Activated T-cell treated with anti-CD3 and anti-CD28 coated beads for 1 hour (primary cell): ENCODE measurements at places on chromosomes 6 and 20.

DNA sequence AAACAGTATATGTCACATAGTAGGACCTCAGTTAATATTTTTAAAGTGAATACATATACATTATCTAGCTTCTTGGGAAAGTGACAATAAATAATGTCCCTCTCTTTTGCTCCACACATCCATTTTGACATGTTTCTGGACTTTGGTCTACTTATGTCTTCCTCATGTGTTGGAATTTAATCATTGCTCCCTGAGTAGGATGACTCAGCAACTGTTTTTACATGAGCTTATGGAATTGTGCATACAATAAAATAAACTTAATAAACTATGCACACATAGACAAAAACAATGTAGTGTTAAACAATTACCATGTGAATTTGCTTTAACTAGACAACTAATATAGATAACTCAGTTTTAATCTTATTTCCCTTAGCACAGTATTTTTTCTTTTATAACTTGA lies 503.8 kb downstream of the TFAP2B start:
- no peak for DNase-seq

DNA sequence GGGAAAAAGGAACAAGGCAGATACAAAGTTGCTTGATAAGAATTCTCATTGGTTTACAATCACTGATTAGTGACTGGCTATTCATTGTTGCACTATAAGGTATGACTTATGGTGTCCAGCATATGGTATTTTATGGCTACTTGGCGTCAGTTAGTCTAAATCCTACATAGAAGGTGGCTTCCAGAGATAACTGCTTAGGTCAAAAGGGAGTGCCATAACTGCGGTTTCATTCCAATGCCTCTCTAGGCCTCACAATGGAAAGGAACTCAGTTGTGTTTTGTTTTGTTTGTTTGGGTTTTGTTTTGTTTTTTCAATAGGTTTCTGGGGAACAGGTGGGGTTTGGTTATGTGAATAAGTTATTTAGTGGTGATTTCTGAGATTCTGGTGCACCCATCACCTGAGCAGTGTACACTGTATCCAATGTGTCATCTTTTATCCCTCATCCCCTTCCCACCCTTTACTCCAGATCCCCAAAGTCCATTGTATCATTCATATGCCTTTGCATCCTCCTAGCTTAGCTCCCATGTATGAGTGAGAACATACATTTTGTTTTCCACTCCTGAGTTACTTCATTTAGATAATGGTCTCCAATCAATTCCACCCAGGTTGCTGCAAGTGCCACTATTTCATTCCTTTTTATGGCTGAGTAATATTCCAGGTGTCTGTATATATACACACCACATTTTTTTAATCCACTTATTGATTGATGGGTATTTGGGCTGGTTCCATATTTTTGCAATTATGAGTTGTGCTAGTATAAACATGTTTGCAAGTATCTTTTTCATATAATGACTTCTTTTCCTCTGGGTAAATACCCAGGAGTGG lies 7.0 kb downstream of the GOPC start:
- DNase-seq = no peak

DNA sequence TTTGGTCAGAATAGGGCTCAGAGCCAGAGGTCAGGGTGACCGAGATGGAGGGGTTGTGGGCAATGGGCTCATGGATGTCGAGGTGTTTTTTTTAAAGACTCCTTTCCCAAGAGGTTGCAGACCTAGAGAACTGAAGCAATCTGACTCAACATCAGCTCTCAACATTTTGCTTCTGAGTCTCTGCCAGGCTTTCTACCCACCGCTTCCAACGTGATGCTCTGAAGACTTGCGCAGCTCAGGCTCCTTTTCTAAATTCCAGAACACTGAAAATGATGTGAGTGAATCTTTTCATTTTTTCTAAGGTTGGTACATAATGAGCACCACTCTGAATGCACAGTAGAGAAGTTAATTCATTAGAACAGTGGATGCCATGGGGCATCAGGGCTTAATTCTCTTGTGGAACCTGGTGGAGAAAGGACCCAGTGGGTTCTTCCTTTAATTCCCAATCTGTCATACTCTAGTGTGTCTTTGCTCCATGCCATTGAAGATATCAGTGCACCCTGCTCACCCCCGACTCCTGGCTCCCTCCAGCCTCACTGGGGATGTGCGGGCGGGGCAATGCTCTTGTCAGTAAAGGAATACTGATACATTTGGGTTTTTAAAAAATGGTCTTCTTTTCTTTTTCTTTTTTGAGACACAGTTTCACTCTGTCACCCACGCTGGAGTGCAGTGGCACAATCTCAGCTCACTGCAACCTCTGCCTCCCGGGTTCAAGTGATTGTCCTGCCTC lies 17.0 kb upstream of the KIF13A start:
- no peak for DNase-seq

DNA sequence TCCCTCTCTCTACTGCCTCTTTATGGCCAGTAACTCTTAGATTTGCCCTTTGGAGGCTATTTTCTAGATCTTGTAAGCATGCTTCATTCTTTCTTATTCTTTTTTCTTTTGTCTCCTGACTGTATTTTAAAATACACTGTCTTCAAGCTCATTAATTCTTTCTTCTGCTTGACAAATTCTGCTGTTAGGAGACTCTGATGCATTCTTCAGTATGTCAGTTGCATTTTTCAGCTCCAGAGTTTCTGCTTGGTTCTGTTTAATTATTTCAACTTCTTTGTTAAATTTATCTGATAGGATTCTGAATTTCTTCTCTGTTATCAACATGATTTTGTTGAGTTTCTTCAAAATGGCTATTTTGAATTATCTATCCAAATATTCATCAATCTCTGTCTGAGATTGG lies 25.0 kb upstream of the SDCBP2 start:
- DNase-seq = no peak

GRCh38 chr6:142954844-142955243 lies 9.9 kb upstream of the HIVEP2 start:
- no peak for DNase-seq

GRCh38 chr6:55886185-55886836 lies 10.9 kb upstream of the BMP5 start:
- no peak for DNase-seq

DNA sequence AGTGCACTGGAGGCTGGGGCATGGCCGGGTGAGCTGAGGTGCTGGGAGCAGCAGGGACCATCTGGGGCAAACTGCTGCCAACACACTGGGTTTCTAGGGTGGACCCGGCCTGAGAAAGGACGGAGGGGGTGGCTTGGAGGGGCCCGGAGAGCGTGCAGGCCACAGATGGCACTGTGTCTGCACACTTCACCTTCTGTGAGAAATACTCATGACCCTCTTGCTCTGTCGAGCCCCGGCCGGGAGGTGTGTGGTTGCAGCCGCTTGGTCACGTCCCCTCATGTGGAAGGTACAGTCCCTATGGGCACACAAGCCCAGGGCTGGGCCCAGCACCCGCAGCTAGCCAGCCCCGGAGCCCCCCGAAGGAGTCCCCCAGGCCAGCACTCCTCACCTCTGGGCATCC lies 59.7 kb downstream of the RBM38 start:
- DNase-seq = no peak

DNA sequence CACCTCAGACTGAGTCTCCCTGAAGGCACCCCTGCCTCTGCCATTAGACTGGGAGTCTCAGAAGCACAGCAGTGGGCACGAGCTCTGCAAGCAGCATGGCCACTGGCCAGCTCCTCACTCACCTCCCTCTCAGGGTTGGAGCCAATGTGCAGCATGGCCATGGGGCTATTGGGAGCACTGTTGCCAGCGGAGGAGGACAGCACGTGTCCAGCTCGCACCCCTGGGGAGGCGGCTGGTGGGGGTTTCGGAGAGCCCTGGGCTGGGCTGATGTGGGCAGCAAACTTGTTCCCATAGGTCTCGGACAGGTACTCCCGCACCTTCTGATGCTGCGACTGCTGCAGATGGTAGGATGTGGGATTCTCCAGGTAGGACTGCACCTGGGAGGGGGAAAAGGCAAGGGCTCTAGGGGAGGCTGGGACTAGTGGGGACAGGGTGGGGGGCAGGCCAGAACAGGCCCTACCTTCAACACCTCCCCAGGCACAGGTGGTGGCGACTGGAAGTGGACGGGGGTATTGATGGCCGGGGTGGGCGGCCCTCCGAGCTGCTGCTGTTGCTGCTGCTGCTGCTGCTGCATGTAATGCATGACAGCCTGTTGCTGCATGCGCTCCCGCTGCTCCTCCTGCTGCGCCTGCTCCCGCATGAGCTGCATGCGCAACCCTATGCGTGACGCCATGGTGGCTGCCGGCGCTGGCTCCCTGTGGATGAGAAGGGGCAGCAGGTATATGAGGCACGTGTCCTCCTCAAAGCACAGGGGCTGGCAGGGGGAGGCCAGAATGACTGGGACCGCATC lies 44.7 kb downstream of the TFEB start:
- no peak for DNase-seq

GRCh38 chr20:1820138-1821079 lies 74.8 kb upstream of the SIRPA start:
- DNase-seq = no peak

- no peak for DNase-seq
Observed at GRCh38 chr20:56595746-56596475, 33.2 kb upstream of the TFAP2C start.

DNA sequence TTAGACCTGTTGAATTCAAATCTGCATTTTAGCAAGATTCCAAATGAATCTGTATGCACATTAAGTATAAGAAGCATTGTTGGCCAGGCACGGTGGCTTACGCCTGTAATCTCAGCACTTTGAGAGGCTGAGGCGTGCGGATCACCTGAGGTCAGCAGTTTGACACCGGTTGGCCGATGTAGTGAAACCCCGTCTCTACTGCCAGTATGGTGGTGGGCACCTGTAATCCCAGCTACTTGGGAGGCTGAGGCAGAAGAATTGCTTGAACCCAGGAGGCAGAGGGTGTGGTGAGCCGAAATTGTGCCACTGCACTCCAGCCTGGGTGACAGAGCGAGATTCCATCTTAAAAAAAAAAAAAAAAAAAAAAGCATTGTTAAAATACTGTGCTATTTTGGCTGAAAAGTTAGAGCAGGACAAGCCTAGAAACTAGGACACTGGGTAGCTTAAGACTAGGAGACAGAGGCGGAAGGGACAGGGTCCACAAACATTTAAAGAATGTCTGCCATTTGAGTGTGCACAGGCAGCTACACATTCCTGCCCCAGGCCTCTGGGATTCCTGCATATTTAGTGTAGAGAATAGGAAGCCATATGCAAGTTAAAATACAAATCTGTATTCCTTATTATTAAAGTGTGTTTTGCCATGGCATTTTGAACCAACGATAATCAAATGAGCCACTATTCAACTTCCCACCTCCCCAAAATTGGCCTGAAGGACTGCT lies 45.1 kb upstream of the EEF1A1 start:
- DNase-seq = no peak

DNA sequence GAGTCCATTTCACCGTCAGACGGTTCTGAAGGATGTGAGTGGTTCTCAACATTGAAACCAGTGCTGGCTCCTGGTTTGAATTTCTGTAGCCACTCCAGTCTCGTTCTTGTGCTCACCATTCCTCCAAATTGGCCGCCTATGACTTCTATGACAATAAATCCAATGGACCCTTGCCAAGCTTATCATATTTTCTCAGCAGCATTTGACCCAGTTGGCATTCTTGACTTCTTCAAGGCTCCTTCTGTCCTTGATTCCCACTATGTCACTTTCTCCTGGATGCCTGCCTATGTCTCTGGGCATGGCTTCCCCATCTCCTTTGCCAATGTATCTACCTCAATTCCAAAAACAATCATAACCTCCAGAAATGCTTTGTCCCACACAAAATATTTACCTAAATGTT lies 756.0 kb upstream of the NRSN1 start:
- no peak for DNase-seq

DNA sequence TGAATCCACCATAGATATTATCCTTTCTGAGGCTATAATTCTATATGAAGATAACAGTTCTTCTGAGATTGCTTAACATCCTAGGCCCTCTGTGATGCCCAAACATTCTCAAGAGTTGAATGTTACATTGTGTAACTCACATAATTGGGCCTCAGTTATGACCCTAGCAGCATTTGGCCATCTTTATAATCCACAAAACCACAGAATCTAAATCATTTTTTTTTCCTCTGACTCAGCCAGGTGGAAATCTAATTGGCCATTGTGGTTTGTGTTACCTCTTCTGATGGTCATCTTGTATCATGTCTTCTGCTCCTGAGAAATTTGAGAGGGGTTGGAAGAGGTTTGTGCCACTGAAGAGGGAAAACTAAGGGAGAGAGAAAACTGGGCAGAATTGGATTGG lies 99.5 kb downstream of the LINC00237 start:
- no peak for DNase-seq

- DNase-seq = no peak
Observed at GRCh38 chr6:166075186-166075585, 92.5 kb downstream of the TBXT start.

DNA sequence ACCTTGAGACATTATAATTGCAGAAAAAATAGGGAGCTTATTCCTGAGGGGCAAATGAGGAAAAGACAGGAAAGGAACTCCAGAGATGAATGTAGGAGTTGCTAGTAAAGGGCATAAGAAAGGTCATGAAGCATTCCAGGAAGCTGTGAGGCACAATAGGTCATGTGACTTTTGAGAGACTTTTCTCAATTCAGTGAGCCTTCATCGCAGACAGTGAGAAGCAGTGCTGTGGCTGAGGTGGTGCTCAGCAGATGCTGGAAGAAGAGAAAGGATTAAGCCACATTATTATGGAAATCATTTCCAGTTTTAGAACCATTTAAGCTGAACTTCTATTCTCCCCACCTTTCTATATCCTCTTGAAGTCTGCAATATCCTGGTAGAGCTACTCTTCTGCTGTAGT lies 4.1 kb downstream of the SPTLC3 start:
- no peak for DNase-seq

DNA sequence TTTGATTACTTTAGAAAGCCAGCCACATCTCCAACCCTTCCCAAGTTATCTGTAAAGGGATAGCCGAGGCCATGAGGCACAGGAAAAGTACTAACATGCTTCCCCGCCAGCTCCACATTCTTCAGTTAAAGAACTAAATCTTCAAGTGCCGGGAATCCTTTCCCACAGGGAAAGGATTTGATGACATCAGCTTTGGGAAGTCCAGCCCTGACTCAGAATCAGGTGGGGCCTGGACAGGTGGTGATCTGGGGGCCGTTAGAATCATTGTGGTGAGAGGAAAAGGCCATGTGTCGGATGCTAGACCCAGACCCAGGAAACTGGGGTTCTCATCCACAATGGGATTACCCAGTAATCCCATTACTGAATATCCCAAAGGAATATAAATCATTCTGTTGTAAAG lies 580.0 kb downstream of the QKI start:
- no peak for DNase-seq

GRCh38 chr6:35776364-35777215 lies at the start of gene CLPSL2:
Gene CLPSL2 (plus strand): TSS chr6:35776598. CDS start chr6:35776619, 21 bp downstream.
- no peak for DNase-seq

GRCh38 chr6:149934249-149935156 lies 7.3 kb upstream of the ULBP2 start:
- DNase-seq = peak; percentile 64

GRCh38 chr6:32883789-32884188 lies 29.8 kb downstream of the PSMB9 start:
- DNase-seq = no peak
